Vagina (tissue), 2 donors: ENCODE measurements at places on chromosomes 13 and 19.

DNA sequence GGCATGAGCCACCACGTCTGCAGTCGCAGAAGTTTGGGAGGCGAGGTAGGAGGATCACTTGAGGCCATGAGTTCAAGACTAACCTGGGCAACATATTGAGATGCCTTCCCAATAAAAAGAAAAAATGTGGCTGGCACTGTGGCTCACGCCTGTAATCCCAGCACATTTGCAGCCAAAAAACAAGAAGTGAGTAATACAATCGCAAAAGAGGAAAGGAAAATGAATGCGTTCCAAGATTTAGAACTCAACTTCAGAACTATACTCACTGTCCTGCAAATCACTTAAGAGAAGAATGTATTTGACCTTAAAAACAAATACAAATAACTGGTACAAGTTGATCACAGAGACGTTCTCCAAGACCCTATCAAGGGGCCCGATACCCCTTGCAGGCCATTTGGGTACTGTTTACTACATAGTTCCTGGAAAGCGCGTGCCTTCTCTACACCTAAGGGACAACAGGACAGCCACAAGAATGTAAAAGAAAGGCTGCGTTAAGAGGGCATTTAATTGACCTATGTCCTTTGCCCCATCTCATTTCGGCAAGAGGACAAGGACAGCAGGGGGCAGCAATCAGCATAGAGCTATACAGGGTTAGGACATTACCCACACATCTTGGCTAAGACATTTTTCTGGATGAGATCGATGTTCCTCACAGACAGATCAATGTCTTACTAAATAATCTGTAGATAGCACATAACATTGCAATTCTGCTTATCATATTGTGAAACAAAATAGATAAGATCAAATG, 41.3 kb downstream of the FLT3 start:
- DNase-seq, result no peak

GRCh38 chr13:24617256-24618010, 62.8 kb upstream of the ATP12A start:
- DNase-seq, result no peak

GRCh38 chr13:23934520-23934919, 37.2 kb upstream of the C1QTNF9B start:
- no peak for DNase-seq

DNA sequence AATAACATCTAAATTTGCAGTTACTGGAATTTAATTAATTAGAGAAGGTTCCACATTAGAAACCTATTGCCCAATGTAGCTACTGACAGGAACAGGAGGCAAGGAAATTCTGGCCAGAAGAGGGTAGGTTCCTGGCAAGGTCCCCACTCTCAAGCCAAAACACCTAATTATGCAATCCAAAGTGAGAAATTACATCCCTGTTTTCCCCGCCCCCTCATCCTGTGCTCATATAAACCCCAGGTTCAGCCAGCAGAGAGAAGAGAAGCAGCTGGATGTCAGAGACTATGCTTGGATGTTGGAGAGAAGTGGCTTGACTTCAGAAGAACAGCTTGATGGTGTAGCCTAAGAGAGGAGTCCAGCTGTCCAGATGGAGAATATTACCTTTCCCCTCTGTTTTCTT, 951.3 kb upstream of the PRR20A start:
- no peak for DNase-seq

GRCh38 chr19:30386551-30387143, 14.5 kb downstream of the ZNF536 start:
- no peak for DNase-seq

- peak; percentile 22 for DNase-seq
Observed at GRCh38 chr19:51514866-51515481, 13.4 kb upstream of the SIGLEC12 start.

DNA sequence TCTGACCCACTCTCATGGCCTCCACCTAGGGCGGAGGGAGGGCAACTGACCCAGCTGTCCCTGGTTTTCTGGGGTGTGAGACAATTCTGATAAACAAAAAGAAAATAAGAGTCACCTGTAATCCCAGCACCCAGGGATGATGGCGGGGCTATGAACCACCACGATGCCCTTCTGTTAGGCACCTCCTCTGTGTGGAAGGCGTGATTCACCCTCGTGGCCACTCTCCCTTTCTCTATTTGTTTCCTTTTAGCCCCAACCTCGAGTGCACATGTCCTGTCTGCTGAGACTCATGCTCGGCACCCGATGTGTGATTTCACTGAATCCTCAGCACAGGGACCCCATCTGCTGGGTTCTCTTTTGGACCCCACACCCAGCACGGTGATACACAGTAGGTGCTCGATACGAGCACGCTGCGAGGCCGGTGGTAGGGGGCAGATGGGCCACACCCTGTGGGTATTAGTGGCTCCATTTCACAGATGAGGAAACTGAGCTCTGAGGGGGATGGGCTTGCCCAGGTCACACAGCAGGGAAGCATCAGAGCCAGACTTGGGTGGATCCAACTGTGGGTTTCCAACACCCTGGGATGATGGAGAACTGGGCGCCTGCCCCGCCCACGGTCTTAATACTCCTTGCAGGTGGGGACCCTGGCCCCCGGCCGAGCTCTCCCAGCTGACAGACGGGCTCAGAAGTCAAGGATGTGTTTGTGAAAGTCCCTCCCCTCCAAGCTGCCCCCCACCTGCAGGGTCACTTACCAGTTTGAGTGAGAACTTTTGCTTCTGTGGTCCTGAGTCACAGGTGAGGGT, 24.9 kb downstream of the VRK3 start:
- DNase-seq, result no peak

DNA sequence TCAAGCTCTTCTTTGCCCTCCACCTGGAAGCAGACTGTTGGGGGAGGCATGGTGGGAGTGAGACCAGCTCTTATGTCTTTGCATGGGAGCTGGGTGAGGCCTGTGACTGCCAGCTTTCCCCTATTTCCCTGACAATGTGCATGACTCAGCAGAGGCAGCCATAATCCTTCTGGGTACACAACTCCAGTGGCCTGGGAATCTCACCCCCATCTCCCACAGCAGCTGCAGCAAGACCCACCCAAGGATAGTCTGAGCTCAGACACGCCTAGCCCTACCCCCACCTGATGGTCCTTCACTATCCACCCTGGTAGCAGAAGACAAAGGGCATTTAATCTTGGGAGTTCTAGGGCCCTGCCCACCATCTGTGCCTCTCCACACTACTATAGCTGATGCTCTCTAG, 41.4 kb upstream of the FGF14 start:
- DNase-seq, result no peak

GRCh38 chr13:23510979-23511735, 59.1 kb upstream of the TNFRSF19 start:
- no peak for DNase-seq

DNA sequence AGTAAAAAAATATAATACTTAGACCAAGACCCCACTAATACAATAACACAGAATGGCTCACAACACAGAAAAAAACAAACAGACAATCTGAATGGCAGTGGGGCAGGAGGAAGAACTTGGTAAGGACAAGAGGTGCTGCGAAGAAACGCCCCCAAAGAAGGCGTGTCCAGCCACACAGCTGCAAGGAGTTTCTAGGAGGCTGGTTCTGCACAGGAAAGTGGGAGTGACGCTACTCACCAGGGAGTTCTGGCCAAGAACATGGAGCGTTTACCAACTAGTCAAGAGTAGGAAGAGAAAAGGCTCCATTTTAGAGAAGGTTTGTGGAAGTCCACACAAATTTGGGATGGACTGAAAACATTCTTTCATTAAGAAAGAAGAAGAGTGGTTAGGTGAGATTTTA, 95.3 kb upstream of the SLC15A1 start:
- DNase-seq, result no peak

- no peak for DNase-seq
Observed at GRCh38 chr13:28056970-28057712, 43.2 kb downstream of the FLT3 start.
